LoVo (cell line): ENCODE measurements at places on chromosomes 2 and 18.

- DNase-seq = no peak
Observed at GRCh38 chr2:130787841-130788240, 32.5 kb downstream of the AMER3 start.

GRCh38 chr2:223887127-223887526, 49.7 kb upstream of the AP1S3 start:
- no peak for DNase-seq

DNA sequence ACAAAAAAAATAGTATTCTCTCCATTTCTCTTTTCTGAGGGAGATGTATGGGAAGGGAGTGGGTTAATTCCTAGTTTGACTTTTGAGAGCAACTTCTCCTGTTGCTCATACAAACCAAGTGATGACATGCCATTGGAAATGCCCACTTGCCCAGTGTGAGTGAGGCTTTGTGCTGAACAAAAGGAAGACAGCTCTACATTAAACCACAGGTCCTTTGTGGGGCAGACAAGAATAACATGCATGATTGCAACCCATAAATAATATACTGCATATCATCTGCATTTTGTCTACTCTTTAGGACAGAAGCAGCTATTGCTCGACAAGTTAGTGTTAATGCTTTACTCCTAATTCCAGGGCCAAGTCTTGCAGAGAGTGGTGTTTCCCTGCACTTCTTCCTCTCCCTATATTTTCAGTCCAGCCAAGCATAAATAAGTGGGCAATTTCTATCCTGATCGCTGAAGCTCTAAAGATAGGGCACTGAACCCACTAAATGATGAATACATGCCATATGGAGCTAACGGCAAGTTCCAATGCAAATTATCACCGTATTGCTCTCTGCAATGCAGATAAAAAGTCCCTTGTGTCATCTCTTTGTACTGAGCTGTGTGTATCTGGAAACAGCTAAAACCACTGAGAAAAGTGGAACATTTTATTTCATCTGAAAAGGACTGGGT, 19.4 kb upstream of the EHBP1 start:
- DNase-seq = no peak

DNA sequence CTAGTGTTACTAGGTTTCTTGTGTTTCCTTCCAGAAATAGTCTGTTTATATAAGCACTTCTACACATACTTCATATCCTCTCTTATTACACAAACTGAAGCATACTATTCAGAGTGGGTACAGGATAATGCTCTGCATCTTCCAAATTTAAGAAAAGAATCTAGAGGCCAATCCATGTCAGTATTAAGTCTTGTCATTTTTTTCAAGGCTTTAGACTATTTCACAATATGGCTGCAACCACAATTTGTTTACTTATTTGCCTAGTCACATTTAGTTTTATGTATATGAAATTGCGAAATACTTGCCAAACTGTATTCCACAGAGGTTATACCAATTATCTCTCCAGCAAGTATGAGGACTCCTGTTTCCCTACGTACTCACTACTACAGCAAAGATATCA, 27.9 kb downstream of the IWS1 start:
- DNase-seq = no peak

DNA sequence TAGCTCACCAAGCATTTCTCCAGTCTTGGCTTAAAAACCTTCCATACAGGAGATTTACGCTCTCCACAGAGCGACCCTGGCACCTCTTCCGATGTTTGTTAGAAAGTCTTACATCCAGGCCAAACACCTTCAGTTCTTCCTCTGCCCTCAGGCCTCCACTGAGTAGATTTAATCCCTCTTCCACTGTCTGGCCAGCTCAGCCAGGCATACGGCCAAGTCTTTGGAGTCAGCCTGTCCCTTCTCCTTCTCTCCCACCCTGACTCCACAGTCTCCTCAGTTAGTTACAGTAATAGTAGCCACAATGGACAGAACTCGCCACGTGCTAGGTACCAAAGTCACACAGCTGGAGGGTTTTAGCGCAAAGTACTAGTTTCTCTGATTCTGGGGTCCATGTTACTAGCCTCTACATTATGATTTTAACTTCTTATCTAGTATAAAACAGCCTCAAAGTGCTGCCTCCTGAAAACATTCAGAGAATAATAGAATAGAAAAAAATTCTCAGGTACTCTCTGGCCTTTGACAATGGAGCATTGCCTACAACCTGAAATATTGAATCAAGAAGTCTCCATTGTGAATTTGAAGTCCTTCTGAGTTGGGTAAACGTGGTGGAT, 39.5 kb downstream of the THNSL2 start:
- DNase-seq = no peak

DNA sequence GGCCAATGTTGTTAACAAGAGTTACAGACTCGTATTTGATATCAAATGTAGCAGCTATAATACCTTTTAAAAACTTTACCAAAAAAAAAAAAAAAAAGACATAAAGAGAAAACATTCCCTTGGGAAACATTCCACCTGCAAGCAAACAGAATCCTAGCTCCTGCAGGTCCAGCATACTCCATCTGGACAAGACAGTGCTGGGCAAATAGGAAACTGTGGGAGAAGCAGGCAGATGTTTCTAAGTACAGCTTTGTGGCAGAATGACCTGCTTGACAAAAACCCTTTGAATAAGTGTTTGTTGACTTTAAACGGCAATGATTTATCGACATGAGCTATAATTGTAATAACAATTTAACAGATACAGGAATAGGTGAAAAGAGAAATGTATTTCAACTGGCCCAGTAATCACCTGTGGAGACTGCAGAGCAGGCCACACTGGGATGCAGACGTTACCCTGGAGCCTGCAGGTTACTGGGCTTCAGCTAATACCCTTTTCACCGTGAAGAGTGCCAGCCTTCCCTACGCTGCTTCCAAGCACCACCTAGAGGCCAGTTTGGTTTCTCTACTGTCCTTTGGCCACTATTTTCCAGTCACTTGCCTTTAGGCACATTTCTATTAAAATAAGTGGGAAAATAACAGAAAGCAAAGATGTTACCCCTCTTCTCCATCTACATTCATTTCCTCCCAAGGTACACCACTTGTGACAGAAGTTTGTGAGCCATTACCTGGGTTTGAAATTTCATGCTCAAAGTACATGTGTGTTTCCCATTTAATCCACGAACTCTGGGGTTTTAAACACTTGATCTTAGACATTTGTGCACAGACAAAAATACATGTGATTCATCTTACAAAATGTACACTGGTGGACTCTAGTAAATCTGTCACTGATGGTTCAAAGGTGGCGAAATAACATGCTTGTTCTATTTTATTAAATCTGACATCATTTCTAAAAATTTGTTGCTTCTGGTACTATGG, 96.9 kb upstream of the ZNF397 start:
- DNase-seq = peak; percentile 43

- DNase-seq = no peak
Observed at GRCh38 chr2:72271766-72272641, 124.3 kb upstream of the CYP26B1 start.

DNA sequence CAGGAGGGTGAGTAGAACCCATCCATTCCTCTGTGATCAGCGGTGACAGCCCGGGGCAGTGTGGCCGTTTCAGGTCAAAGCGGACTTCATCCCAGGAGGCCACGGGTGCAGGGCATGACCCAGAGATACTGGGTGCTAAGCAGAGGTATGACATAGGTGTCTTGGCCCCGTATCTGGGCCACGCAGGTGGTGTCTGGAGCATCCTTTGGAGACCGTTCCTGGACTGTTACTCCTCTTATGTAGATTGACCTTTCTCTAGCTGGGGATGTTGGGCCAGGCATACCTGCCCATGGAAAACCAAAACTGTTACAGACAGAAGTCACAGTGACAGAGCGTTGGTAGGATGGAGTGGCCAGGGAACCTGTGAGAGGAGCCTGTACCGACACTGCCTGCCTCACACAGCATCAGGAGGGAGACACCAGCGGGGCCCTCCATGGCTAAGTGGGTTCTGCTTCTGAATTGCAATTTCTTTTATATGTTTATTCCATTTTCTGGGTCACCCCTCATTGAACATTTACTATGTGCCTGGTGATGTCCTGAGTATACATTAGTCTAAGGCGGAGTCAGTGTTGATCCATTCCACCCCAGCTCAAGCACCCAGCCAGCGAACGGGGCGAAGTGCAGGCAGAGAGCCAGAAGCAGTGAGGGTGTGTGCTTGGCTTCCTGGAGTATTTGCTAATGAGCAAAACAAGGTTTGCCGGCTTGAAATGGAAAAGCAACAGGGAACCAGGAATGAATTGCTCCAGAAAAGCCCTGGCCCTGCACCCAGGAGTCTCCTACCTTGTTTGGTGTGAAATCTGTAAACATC, 141.7 kb downstream of the SH3RF3 start:
- no peak for DNase-seq

DNA sequence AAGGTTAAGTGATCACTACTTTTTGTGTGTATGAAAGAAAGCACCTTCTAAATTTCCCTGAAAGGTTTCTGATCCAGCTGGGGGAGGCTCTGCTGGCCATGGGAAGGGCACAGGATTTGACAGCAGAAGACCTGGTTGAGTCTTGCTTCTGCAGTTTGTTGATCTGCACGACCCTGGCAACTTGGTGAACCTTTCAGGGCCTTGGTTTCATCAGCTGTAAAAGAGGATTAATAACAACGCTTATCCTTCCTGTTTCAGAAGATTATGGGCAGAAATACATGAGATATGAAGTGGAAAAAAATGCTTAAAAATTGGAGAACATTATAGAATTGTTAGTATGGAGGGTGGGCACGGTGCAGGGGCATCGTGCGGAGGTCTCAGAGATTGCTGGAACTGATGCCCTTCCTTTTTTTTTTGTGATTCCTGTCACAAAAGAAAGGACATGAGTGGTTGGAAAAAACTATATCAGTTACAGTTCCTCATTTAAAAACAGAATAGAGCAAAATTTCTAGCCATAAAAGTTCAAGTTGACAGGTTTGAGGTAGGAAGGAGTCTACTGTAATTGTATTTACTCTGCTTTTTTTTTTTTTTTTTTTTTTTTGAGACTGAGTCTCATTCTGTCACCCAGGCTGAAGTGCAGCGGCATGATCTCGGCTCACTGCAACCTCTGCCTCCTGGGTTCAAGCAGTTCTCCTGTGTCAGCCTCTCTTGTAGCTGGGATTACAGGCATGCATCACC, 47.4 kb downstream of the MFSD6 start:
- DNase-seq = no peak

DNA sequence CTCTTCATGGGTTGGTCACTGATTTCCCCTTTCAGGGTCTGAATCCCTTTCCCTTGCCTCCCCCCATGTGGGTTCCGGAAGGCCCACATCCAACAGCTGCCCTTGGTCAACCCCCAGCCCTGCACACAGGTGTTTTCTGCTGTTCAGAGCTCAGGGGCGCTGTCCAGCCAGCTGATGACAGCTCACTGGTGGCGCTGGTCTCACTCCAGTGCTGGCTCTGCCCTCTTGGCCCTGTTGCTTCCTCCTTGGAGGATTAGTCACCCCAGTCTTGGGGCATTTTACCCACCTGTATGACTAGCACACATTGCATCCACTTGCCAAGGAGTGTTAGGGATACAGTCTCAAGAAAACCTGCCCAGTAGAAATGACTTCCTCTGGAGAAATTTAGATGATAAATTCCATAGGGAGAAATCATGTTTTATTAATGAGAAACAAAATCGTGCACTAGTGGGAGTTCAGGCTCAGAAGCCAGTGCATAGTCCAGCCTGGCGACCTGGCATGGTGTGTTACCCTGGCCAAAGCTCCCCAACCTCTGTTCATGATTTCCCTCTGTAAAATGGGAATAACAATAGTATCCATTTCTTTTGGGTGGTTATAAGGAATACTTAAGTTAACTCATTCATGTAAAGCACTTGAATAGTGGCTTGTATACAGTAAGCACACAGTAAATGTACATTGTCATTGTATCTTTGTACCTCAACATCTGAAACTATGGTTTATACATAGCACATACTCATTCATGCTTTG, 21.6 kb downstream of the CRIM1 start:
- peak; percentile 69 for DNase-seq
